ENCODE measurements at places on chromosomes 6 and 20. TPM values are rescaled to one million over a fixed set of nuclear protein-coding genes. Genes with fewer than 3 reads are reported as not detected.

DNA sequence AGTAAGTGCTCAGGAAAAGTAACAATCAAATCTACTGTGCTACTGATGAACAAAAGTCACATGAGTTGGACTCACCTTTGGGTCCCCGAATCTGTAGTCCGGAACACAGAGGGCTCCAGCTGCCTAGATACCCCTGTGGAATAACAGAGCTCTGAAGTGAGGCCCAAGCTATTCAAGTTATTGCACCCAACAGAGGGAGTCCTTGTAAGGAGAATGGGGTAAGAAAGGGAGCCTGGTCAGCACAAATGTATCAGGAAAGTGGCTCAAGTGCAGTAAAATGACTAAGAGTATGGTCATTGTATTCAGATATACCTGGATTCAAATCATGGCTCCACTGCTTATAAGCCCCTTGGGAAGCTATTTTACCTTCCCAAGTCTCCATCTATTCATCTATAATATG lies 20.9 kb downstream of the EDN1 start:
- no peak for DNase-seq

- no peak for DNase-seq
Measured at GRCh38 chr6:52135217-52135616, 47.8 kb upstream of the PKHD1 start.

DNA sequence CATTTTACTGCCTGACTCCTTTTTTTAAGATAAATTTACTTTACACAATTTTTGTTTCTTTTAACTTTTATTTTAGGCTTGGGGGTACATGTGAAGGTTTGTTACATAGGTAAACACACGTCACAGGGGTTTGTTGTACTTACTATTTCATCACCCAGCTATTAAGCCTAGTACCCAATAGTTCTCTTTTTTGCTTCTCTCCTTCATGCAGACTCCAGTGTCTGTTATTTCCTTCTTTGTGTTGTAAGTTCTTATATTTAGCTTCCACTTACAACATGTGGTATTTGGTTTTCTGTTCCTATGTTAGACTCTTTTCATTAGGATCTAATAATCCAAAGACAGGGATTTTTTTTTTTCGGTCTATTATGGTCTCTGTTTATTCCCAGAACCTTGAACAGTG lies 83.5 kb upstream of the CCN6 start:
- DNase-seq, result no peak

DNA sequence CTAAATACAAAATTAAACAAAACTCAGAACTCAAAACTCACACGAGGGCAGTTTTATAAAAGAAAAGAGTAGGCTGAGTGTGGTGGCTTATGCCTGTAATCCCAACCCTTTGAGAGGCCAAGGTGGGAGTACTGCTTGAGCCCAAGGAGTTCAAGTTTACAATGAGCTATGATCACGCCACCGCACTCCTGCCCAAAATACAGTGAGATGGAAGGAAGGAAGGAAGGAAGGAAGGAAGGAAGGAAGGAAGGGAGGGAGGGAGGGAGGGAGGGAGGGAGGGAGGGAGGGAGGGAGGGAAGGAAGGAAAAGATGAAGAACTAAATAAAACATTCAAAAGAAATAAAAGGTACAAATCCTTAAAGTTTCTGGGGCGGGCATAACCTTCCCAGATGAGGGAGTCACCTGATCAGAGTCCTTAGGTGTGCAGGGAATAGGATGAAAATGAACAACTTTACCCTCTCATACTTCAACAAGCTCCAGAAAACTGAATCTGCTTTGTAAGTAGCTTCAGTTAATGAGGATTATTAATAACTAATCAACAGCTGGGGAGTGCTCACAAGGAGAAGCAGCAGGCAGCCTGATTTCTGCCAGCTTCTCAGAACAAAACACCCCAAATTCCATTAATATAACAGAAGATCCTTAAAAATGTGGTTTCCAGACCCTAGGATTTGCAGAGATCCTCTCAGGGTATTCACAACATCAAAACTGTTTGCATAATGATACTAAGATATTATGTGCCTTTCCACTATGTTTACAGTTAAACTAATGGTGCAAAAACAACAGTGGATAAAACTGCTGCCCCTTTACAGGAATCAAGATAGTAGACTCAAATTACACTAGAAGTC lies 21.8 kb downstream of the LMBRD1 start:
- no peak for DNase-seq

DNA sequence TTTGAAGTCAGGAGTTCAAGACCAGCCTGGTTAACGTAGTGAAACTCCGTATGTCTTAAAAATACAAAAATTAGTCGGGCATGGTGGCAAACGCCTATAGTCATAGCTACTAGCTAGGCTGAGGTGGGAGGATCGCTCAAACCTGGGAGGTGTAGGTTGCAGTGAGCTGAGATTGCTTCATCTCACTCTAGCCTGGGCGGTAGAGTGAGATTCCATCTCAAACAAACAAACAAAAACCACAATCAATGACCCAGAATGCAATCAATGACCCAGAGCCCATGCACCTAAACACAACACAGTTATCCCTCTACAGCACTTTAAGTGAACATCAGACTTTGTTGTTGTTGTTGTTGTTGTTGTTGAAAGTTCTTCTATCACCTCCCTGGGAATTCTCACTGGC lies 77.9 kb downstream of the MYB start:
- no peak for DNase-seq

DNA sequence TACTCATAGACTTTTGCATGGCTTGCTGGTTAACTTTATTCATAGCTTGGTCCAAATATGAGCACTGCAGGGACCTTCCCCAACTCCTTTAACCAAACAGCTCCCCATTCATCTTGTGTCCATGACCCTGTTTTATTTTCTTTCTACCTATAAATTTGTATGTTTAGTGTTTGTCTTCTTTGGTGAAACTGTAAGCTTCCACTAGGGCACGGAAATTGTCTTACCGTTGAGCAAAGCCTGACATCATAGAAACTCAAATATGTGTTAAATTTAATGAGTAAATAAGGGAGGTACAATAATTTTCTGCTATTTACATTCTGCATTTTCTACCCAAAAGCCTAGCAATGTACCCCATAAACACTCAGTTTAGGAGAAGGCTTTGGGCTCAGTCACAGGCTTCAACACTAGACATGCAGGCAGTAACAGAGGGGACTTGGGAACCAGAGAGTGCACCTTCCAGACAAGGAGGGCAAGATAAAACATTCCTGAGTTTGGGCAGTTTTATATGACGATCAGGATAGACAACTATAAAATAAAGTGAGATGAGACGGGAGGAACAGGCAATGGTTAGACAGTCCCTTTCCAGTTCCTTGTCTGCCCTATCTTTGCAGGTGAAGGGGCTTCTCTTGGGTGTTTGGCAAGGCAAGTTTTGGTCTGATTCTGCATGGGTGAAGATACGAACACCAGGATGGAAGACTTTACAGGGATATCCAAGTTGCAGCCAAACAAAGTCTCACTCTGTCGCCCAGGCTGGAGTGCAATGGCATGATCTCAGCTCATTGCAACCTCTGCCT lies 46.2 kb upstream of the ZNF217 start:
- DNase-seq, result no peak

GRCh38 chr20:32563311-32564272 lies 21.5 kb downstream of the NOL4L start:
- DNase-seq, result no peak

DNA sequence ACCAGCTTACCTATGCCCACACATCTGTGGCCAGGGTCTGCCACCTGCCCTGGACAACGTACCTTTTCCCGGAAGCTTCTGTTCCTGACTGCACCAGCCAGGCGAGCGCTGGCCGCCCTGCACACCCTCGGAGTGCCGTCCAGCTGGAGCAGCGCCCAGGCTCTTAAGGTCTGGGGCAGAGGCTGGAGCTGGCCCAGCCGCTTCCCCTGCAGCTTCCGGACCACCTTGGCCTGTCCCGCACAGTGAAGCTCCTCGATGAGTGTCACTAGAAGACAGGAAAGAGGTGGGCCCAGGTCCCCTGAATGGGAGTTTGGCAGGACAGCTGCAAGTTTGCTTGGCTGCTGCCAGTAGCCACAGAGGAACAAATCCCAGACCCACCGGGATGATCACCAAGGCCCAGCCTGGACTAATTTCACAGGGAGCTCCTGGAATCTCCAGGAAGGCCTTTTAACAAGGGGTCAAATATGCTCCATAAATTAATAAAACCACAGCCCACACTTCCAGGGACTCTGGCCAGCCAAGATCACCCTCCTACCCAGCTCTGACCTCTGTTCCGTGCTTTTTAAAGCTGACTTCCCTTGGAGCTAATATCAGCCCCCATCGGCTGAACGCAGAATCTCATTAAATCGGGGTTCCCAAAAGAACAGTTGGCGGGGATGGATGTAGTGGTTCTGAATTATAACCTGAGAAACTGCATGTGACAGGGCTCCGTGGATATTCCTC lies 82.3 kb downstream of the PTPN1 start:
- no peak for DNase-seq

DNA sequence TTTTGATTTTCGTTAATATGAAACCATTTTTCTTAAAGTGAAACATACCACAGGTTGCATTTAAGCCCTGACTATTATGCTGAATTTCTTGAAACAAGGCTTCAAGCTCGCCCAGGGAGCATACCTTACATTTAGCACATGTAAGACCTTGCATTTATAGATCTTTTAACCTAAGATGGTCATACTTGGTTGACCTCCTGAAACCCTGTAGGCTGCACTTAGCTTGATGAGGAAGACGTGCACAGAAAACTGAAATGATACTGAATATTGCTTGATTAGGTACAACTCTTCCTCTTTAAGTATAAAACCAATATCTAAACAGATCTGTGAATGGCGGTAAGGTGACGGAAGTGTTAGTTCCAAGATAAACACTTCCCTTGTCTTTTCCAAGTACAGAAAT lies 82.2 kb downstream of the CTNNBL1 start:
- no peak for DNase-seq

- DNase-seq, result no peak
Measured at GRCh38 chr6:110190726-110191125, 10.5 kb downstream of the CDC40 start.

- no peak for DNase-seq
Measured at GRCh38 chr6:136034422-136034821, 182.9 kb downstream of the PDE7B start.

DNA sequence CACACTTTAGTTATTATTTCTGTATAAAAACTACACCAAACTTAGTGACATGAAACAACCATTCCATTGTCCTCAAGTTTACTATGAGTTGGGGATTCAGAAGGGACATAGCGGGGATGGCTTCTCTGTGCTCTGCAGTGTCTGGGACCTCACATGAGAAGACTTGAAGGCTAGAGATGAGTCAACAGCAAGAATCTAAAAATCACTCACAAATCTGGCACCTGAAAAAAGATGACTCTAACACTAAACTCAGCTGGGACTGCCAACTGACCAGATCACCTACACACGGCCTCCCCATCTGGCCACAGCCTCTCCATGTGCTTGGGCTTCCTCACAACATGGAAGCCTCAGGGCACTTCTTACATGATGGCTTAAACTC lies 63.0 kb upstream of the EYA2 start:
- DNase-seq, result peak; percentile 21

- DNase-seq, result no peak
Measured at GRCh38 chr6:5556011-5556410, 294.7 kb downstream of the FARS2 start.

- DNase-seq, result no peak
Measured at GRCh38 chr6:110542311-110543024, 66.1 kb upstream of the SLC22A16 start.

GRCh38 chr6:76885861-76886301 lies 577.4 kb downstream of the HTR1B start:
- no peak for DNase-seq

DNA sequence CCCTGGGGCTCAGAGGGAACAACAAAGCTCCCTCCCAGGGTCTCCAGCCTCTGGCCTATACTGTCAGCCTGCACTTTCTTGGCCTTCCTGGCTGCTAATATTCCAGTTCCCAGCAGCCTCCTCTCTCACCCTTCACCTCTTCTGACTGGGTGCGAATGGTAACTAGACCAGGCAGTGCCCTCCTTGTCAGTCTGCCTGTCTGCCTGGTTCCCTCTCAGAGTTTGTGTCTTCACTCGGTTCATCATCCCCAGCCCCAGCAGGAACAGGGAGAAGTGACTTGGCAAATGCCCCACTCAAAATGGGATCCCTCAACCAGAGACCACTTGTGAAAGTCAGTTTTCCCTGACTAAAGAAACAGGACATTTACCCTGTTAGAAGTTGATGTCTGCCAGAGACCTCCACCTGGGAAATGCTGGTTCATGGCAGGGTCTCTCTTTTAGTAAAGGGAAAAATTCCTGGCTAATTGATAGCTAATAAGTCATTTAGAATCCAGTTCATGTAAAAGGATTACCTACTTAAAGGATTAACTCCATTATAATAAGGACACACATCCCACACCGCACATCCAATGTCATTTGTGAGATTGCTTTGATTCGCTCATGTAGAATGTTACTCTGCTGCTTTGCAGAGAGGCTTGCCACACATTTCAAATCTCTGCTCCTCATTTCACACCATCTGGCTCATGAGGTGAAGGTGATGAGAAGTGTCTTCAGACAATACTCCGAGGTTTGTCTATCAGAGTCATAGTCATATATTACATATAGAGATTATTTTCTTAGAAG lies 18.6 kb upstream of the MICB start:
- DNase-seq, result no peak

GRCh38 chr6:158399040-158399700 lies 86.9 kb downstream of the TULP4 start:
- DNase-seq, result no peak

GRCh38 chr6:7919871-7920270 lies 9.3 kb upstream of the TXNDC5 start:
- DNase-seq, result no peak

DNA sequence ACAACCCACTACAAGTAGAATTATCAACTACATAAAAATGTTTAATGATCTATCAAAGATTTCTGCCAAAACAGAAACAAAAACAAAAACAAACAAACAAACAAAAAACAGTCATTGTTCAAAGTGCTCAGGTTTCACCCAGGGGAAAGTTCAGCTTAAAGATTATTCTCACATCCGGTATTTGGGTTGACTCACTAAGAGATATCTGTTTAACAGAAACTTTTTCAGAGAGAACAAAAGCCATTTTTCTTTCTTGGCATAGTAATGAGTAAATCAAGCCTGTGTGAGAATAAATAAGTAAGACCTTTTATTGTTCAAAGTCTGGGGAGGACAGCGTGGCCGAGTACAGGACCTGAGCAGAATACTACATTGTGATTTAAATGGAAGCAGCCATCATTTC lies 143.6 kb downstream of the RCAN2 start:
- no peak for DNase-seq

- DNase-seq, result peak; percentile 81
Measured at GRCh38 chr6:3758842-3759144, 7.3 kb upstream of the PXDC1 start.

- no peak for DNase-seq
Measured at GRCh38 chr6:136274062-136274461, 15.6 kb downstream of the BCLAF1 start.

GRCh38 chr6:130913120-130913519 lies 85.9 kb downstream of the SMLR1 start:
- DNase-seq, result no peak

- DNase-seq, result peak; percentile 87
Measured at GRCh38 chr20:31966991-31967655, 828 bp upstream of the XKR7 start.

Gene IL17F
- not detected for total RNA-seq

Gene SIRPA
- total RNA-seq, result 13.8 TPM

Gene CCR6
- not detected for total RNA-seq

Gene RFX6
- total RNA-seq, result not detected

Gene REPS1
- 43.1 TPM for total RNA-seq

Gene PNPLA1
- total RNA-seq, result not detected

Gene SCUBE3
- total RNA-seq, result 62.5 TPM

Gene DDX27
- 33.6 TPM for total RNA-seq

Gene SLC22A2
- total RNA-seq, result under 0.01 TPM

Gene GNAS-AS1
- 1.5 TPM for total RNA-seq

Data from osteoblast (primary cell).